ENCODE measurements at places on chromosomes 5 and 9.
A peak's percentile ranks its signal among the peaks of the same experiment; 100 is the strongest.

DNA sequence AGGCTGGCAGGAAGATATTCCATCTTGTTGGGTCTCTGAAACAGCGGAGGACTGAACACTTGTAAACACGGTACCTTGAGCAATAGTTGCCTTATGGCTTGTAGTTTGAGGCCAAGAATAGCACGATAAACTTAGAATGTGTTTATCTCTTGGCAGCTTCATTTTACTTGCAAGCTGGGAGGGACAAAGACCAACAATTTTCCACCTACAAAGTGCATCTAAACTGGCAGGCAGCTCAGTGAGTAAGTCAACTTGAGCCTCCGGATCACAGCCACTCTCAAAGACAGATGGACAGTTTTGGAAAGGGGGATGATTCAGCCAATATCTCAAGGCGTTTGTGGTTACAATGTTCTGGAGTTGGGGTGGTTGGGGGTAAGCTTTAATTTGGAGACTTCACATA is 652.6 kb downstream of the CETN3 start:
- no peak for DNase-seq

DNA sequence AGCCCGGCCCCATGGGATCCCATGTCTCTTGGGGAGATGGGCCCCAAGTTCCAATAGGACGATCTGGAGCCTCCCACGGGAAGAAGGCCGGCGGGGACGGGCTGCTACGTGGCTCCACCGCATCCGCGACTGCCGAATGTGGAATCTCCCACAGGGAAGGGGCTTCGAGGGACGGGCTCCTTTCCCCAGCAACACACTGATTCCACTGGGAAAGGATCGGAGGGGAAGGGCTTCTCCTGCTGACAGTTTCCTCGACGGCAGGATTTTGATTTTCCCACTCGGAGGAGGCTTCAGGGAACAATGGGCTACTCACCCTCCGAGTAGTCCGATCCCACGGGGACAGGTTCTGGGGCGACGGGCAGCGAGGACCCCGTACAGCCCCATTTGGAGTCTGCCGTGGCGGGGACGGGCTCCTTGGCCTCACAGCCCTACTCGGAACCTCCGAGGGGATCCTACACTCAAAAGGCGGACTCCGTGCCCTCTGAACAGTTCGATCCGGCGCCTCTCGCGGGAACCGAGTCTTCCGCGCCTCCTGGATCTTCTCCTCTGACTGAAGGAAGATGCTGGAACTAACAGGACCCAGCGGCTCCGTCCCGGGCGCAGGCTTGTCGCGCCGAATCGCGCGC is 1.3 kb downstream of the PROB1 start:
- DNase-seq = no peak

- no peak for DNase-seq
Observed at GRCh38 chr5:133827830-133828229, 140.6 kb downstream of the C5orf15 start.

GRCh38 chr9:2576631-2577030 is 45.0 kb upstream of the VLDLR start:
- DNase-seq = no peak

GRCh38 chr5:112276991-112277390 is 142.1 kb downstream of the EPB41L4A start:
- DNase-seq = no peak

GRCh38 chr9:121751686-121752445 is 100.4 kb downstream of the DAB2IP start:
- DNase-seq = no peak

GRCh38 chr5:56314529-56314928 is 81.4 kb upstream of the ANKRD55 start:
- no peak for DNase-seq

GRCh38 chr9:5632540-5632939 is 3.6 kb downstream of the RIC1 start:
- DNase-seq = no peak

DNA sequence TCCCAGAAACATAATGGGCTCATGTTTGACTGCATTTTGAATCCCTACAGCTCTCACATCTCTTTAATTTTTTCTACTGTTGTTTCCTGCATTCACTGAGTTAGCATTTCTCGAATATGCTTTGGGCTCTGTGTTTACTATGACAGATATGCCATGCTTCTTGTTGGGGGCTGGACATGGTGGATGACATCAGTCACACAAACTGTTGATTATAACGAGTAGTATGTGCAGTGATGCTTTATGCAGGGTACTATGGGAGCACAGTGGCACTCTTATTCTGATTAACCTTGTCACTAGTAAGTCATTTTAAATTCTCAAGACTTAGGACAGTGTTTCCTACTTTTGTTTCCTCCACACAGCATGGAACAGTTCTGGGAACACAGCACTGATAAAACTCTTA is 295.4 kb upstream of the ZNF608 start:
- no peak for DNase-seq

GRCh38 chr5:93921001-93921400 is 179.6 kb upstream of the POU5F2 start:
- no peak for DNase-seq

GRCh38 chr5:115985802-115986757 is 23.8 kb downstream of the LVRN start:
- DNase-seq = no peak

DNA sequence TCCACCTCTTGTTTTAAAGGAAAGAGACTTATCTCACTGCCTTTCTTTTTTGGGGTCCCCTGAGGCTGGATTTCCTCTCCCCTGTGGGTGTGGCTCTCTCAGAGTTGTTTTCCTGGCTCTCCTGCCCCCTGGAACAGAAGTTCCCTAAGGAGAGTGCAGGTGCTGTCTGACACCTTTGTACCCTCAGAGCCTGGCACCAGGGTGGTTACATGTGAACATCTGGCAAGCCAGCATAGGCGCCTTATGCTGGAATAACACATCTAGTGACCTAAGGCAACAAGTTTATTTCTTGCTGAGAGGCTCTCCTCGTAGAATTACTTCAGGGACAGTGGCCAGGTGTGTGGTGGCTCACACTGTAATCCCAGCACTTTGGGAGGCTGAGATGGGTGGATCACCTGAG is 172.9 kb upstream of the PTCH1 start:
- no peak for DNase-seq

DNA sequence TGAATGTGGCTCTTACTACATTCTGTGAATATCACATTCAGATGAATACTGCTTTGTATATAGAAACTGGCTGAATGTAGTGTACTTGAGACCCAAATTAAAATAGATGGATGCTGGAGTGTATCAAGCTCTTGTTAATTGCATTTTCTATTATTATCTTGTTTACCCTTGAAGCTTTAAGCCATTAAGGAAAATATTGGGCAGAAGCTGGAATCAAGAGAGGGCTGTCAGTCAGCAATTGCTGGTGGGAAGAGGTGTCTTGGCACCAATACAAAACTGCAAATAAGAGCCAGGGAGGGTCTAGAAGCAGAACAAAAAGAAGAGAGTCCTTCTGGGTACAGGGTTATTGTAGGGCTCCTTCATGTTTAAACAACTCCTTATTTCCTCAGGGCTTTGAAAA is 38.8 kb downstream of the MUSK start:
- no peak for DNase-seq

GRCh38 chr5:96629774-96630173 is 32.4 kb upstream of the CAST start:
- no peak for DNase-seq

GRCh38 chr9:99445371-99445891 is 223.3 kb downstream of the SEC61B start:
- no peak for DNase-seq

DNA sequence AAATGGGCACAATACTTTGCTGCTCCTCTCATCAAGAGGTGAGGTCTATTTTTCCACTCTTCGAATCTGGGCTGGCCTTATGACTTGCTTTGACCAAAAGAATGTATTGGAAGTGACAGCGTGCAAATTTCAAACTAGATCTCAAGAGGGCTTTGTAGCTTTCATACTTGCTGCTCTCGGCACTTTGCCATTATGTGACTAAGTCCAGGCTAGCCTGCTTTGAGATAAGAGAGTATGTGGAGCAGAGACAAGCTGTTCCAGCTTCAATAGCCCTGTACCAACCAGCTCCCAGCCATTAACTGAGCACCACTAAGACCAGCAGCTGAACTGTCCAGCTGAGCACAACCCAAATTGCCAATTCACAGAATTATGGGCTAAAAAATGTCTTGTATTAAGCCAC is 124.6 kb downstream of the ACER2 start:
- no peak for DNase-seq

DNA sequence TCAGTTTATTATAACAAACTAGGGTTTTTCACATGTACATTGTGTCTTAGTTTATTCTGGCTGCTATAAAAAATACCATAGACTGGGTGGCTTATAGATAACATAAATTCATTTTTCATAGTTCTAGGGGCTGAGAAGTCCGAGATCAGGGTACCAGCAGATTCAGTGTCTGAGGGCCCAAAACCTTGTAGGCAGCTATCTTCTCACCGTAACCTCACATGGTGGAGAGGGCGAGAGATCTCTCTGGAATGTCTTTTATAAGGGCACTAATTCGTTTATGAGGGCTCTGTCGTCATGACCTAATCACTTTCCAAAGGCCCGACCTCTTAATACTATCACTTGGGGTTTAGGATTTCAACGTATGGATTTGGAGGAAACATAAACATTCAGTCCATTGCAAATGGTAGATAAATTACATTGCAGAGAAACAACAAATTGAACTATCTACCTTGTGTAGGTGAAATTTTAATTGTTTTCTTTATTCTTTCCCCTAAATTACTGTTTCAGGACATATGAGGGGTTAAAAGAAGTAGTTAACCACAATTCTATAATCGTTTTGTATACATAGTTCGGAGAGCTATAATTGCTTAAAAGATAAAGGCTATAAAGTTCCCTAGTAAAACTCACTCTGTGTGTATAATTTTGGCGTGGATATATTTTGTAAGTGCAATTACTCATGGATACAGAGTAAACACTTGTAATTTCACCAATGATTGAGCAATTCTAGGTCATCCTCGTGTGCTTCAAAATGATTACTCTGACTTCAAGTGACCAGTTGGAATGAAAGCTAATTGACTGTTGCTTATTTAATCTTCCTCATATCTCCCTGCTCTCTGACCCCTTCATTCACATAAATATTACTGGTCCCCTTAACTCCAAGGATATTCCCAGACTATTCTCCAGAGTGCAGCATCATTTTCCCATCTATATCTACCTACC is 247.5 kb upstream of the TMEM161B start:
- no peak for DNase-seq

- no peak for DNase-seq
Observed at GRCh38 chr5:157983906-157984551, 125.1 kb upstream of the CLINT1 start.

DNA sequence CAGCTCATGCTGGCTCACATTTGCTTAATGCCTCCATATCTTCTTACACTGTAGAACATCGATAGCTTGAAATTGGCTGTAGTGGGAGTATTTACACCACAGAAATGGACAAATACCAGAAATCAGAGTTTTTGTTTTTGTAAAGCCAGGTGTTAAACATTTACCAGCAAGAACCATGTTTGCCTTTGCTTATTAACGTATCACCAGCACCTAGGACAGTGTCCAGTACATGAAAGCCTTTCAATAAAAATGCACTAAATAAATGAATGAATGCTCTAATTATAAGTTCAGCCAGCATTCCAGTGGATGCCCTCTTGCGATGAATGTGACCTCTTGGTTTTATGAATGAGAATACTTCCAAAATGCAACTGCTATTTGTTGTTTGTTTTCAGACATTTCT is 140.4 kb upstream of the VLDLR start:
- DNase-seq = no peak

GRCh38 chr9:109474170-109474569 is 23.9 kb downstream of the PTPN3 start:
- DNase-seq = no peak

- DNase-seq = no peak
Observed at GRCh38 chr9:129702589-129703520, 37.4 kb downstream of the PRRX2 start.

GRCh38 chr9:92004045-92004392 is 54.0 kb upstream of the ROR2 start:
- DNase-seq = no peak

DNA sequence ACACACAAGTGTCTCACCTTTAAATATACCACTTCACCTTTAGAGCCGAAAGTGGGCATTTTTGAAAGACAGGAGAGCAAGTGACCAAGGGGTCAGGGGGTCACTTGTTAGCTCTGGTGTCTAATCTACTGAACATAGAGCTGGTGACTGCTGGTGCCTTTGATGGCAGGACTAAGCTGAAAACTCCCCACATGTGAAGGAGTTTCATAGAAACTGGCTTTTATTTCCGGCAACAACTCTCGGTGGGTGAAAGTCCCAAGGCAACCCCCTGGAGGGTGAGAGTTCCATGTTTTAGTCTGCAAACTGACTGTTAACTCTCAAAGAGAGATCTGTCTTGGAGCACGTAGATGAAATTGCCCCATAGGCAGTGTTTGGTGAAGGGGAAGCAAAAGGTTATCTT is 466.9 kb downstream of the DMRTA1 start:
- DNase-seq = no peak

GRCh38 chr5:133047404-133047803 is 4.4 kb upstream of the HSPA4 start:
- no peak for DNase-seq

DNA sequence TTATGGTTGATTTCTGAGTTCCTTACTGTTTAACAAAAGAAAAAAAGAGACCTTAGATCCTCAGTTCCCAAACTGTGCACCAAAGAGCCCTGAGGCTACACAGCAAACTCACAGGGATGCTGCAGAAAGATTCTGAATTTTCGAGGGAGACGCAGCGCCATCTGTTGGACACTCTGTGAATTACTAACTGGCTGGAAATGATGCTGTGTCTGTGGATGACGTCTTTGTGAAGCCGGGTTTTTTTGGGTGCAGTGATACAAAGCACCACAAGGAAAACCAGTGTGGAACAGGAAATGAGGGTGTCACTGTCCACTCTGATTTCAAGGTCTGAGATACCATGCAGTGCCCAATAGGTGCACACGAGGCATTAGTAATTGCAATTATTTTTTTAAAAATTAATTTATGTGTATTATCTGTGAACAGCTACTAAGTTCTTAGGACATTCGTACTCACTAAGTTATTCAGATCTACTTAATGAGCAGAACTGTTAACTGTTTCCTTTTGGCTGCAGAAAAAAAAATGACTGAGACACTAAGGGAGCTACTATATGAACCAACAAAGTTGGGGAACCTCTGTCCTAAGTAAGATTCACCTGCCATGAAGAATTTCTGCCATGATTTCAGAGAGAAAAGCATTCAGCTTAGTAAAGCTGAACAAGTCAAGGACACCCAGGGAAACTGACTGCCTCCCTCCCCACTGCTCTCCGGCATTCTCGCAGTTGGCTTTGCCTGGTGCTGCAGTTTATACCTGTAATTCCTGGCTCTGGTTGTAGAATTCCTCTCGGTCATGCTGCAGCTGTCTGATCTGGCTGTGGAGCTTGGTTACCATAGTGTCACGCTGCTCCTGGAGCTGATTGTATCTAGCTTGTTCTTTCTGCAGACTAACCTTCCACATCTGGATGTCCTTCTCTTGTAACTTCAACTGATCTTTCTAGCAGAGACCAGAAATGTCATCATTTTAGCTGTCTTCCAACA is 23.4 kb downstream of the SPACA9 start:
- DNase-seq = peak; percentile 77

DNA sequence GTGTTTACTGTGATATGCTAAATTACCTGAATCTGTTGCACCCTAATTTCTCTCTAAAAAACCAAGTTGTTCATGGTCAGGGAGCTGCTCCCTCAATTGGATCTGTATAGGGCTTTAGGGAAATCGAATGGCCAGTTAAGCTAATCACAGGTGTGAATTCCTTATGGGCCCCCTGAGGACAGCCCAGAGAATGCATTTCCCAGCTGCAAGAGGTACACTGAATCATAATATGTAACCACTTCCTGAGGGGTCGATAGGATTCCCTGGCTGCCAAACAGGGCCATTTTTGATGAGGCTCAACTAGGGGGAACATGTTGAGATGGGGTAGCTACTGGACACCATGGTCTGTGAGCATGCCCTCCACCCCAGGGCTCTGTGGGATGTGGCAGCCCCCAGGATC is 478.6 kb downstream of the CCDC171 start:
- DNase-seq = no peak

GRCh38 chr5:14773588-14773987 is 98.0 kb downstream of the ANKH start:
- DNase-seq = no peak

Measured in posterior cingulate gyrus (tissue), 11 donors.